ENCODE measurements at places on chromosomes 3 and 15. TPM values are rescaled to one million over a fixed set of nuclear protein-coding genes. Genes with fewer than 3 reads are reported as not detected.

DNA sequence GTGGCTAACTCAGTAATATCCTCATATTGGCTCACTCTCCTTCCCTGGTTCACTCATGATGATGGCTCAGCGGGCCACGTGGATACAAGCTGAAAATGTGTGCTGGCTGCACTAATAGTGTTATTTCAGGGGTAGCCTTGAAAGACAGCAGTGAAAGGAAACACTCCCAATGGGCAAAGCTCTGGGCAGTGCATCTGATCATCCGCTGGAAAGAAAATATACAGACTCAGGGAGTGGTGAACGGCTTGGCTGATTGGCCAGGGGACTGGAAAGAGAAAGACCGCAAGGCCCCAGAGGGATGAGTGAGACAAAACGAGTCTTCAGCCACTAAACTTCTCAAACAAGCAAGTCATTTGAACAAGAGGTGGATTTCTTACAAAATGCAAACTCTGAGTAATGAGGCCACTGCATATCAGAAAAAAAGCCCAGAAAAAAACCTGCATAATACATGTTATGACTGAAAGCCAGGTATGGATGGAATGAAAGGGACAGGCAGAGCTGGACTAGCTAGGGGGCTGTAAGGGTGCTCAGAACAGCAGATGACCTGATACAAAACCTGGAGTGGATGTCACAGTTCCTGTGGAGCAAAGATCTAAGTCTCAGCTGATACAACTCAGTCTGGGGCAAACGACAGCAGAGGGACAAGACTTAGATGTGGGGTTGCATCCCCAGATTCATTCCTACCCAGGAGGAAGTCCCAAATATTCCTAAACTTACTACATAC lies 33.3 kb downstream of the CMTM6 start:
- H3K4me3 ChIP-seq, result no peak overlapping the region
- H3K36me3 ChIP-seq, result peaks cover 9% of the 10 kb centered on the region
- peaks cover 11% of the 10 kb centered on the region for H3K4me1 ChIP-seq
- peak overlapping the region; percentile 50 for H3K27ac ChIP-seq

- H3K4me3 ChIP-seq, result no peak overlapping the region
- H3K4me1 ChIP-seq, result peaks cover 3% of the 10 kb centered on the region
- DNase-seq, result no peak
- no peak overlapping the region for H3K27ac ChIP-seq
- H3K27me3 ChIP-seq, result no peaks in the 10 kb centered on the region
Observed at GRCh38 chr15:62120776-62121175, 44.3 kb downstream of the C2CD4B start.

- no peaks in the 10 kb centered on the region for H3K36me3 ChIP-seq
- no peaks in the 10 kb centered on the region for H3K27me3 ChIP-seq
- DNase-seq, result no peak
- no peaks in the 10 kb centered on the region for H3K4me1 ChIP-seq
- H3K27ac ChIP-seq, result no peak overlapping the region
Observed at GRCh38 chr3:101719604-101720185, 4.7 kb upstream of the CEP97 start.

The KCNAB1 gene
- total RNA-seq, result under 0.01 TPM

GRCh38 chr3:42270561-42270960 lies 4.6 kb upstream of the CCK start:
- no peak for DNase-seq
- no peak overlapping the region for H3K4me3 ChIP-seq
- H3K27me3 ChIP-seq, result peaks cover 24% of the 10 kb centered on the region
- H3K27ac ChIP-seq, result no peak overlapping the region
- H3K36me3 ChIP-seq, result no peaks in the 10 kb centered on the region
- no peaks in the 10 kb centered on the region for H3K4me1 ChIP-seq

DNA sequence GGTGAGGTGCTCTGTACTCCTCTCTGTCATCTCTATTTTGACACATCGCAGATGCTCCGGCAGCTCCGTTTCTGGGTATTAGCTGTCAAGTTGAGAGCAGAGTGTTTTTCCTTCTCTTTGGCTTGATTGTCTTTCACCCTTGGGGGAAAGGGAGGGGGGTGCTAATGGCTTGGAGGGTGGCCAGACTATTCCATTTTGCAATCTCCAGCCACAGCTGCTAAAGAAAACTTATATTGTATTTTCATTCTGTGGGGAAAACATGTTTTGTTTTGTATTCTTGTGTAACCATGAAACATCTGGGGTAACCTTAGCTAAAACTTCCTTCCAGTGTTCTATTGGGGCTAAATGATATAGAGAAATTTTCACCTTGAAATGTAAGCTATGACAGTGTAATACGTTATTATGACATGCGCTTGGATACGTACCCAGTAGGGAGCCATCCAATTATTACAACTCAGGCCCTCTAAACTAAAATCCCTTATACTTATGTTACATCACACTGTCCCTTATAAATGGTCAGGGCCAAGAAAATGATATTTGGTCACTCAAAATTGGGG lies 14.0 kb upstream of the LARP6 start:
- no peaks in the 10 kb centered on the region for H3K27me3 ChIP-seq
- H3K4me1 ChIP-seq, result peaks cover 26% of the 10 kb centered on the region
- peak overlapping the region; percentile 25 for H3K27ac ChIP-seq
- no peaks in the 10 kb centered on the region for H3K36me3 ChIP-seq
- DNase-seq, result peak; percentile 63
- no peak overlapping the region for H3K4me3 ChIP-seq

GRCh38 chr3:14768182-14768790 lies 50.5 kb upstream of the FGD5 start:
- H3K36me3 ChIP-seq, result no peaks in the 10 kb centered on the region
- no peaks in the 10 kb centered on the region for H3K4me1 ChIP-seq
- H3K4me3 ChIP-seq, result no peak overlapping the region
- DNase-seq, result no peak
- no peak overlapping the region for H3K27ac ChIP-seq
